ENCODE measurements at places on chromosomes 4 and X.

GRCh38 chrX:19761554-19762295 is 125.7 kb downstream of the SH3KBP1 start:
- DNase-seq = no peak

DNA sequence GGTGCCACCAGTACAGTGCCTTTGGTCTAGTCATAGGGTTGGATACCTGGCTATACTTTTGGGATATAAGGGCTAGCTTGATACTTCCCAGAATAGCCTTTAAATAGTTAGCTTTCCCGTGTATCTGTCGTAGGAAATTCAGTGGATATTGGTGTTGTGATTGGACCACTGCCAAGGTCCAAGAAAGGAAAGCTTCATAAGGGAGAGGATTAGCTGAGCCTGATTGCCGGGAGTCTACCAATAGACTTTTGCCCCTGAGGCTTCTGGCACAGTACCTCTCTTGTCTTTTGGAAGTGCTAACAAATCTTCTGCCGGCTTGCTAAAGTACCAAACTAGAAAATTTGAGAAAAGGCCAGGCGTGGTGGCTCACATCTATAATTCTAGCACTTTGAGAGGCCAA is 350.6 kb downstream of the CHIC1 start:
- no peak for DNase-seq

DNA sequence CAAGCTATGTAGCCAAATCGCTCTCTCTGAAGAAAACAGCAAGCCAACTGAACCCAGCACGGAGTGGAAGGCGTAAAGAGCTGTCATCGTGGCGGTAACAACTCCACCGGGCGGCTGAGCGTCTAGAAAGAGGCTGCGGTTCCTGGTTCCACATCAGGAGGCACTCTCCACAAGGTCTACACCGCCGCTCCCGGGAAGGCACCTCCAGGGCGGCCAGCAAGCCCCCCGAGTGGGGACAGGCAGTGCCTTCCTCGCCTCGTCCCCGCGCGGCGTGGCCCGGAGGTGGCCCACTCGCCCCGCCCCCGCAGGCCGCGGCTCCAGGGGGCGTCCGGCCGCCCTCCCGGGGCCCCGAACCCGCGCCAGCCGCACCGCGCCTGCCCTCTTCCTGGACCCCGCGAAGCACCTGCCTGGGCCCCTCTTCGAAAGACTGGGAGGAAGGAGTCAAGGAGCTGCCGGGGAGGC is 755 bp downstream of the KLHL8 start:
- peak; percentile 15 for DNase-seq

GRCh38 chrX:54758114-54759055 is 39.7 kb downstream of the ITIH6 start:
- no peak for DNase-seq

- no peak for DNase-seq
These were observed 1082.3 kb upstream of the PABPC4L start for GRCh38 chr4:135283934-135284333.

DNA sequence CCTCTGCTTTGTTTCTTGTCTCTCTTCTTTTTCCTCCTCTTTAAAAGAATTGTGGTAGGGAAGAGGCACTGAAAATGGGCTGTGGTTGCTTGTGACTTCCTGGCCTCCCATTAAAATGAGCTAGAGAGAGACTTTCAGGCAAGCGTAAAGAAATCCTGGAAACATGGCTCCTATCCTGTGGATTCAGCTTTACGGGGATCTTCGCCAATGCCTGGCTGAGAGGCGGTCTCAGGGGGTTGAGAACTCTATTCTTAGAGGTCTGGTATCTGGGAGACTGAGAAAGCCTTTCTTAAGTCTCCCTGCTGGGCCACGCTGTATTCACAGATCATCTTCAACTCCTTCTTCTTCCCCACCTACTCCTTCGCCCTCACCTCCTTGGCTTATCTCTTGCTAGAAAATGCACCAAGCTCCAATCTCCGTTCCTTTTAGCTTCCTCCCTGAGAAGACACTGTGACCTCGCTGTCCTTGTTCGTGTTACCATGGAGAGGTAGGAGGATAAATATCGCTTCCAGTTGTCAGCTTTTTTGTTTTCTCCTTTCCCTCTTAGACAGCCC is 542 bp upstream of the KLF8 start:
- DNase-seq = no peak

DNA sequence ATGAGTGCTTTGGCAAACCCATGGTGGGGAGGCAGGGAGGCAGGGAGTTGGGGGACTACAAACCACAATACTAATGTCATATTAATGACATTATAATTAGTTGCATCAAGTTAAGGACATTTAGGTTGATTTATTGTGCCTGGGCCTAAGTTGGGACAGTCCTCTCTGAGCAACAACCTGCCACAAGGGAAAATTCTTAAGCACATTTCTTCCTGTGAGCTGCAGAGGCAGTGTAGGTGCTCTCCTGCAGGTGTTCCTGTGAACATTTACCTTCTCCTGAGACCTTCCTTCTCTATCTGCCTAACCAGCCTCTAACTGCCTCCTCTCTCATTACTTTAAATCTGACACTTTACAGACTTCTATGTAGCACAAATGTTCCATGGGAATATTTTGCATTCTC is 1830.0 kb upstream of the AGA start:
- DNase-seq = no peak

GRCh38 chr4:72325215-72325614 is 243.8 kb downstream of the ADAMTS3 start:
- no peak for DNase-seq

DNA sequence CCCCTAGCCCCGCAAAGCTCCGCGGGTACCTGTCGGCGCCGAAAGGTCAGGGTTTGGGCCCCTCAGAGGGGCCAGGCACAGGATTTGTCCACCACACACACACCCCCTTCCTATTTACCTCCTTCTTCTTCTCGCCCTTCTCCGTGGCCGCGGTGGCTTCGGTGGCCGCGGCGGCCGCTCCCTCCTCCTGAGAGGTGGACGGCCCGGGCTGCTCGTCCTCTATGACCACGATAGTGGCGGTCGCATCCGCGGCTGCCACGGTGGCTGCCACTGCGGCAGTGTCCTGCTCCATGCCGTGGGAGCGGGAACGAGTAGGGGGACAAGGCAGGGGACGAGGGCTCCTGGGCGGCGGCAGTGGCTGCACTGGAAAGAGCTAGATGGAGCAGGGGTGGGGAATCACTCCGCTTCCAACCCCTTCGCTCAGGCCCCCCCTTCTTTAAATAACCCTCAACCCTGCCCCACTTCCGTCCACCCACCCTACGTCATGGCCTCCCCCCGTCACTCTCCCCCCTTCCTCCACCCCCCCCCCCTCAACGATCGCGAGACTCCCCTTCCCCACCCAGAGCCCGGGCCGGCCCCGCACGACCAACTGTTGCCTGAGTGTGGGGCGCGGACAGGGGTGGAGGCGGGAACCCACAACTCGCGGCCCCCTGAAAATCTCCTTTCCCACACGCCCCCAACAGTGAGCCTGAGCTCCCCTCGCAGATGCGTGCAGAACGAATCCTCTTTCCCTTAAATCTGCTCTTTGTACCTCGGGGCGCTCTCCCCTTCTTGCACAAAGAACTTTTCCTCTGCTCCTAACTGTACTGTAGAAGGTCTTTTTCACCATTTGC is at the start of gene SMARCA1:
Gene SMARCA1 (minus strand): TSS at position 412 of the 833 bp plus-strand sequence. CDS start 120 bp downstream, at position 292.
- DNase-seq = no peak

DNA sequence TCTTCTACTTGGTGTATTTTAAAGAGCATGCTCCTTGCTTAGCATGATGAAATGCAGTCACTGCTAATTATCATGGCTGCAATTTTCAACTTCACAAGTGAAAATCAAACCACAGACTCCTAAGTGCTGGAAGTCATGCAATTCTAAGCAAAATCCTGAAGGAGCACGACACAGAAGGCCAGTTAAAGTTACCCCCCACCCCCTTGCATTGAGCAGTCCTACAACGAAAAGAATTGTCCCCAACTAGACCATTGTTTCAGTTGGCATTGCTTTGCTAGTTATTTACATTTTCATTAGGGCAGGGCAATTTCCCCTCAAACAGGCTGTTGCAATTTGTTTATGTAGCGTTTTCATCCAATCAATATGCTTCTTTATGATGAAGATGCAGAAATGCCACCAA is 321.2 kb downstream of the PCDH7 start:
- no peak for DNase-seq

- no peak for DNase-seq
These were observed 66.2 kb downstream of the MAGEA1 start for GRCh38 chrX:153245288-153245731.

- DNase-seq = no peak
These were observed 3.6 kb upstream of the RENBP start for GRCh38 chrX:153948002-153948466.

- DNase-seq = no peak
These were observed 30.7 kb downstream of the SYAP1 start for GRCh38 chrX:16750136-16750535.

Measured in stimulated activated CD8-positive, alpha-beta memory T cell treated with anti-CD3 and anti-CD28 coated beads, Interleukin-4, amount 100 ng/mL, for 1 hour (primary cell).